Left lung (tissue), 14 donors: ENCODE measurements at places on chromosomes 12 and 14. TPM values are rescaled to one million over a fixed set of nuclear protein-coding genes. Genes with fewer than 3 reads are reported as not detected.
A peak's percentile ranks its signal among the peaks of the same experiment; 100 is the strongest.

Gene RNF31
- 53.6 TPM for polyA plus RNA-seq

DNA sequence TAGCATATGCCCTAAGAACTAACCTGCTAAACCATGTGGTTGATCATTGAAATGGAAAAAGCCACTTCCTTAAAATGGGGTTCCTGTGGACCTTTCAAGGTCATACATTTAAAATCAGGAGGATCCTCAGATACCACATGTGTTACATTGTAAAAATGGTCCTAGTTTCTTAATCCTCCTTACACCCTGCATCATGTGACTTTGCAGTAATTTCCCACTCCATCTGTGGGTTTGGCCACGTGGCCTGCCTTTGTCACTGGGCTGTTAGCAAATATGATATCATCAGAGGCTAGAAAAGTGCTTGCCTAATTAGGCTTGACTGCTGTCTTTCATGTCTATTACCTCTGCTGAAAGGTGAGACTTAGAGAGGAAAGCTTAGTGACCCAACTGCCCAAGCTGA is 70.7 kb downstream of the CMKLR1 start:
- DNase-seq = no peak

Gene OXA1L
- 153 TPM for polyA plus RNA-seq

DNA sequence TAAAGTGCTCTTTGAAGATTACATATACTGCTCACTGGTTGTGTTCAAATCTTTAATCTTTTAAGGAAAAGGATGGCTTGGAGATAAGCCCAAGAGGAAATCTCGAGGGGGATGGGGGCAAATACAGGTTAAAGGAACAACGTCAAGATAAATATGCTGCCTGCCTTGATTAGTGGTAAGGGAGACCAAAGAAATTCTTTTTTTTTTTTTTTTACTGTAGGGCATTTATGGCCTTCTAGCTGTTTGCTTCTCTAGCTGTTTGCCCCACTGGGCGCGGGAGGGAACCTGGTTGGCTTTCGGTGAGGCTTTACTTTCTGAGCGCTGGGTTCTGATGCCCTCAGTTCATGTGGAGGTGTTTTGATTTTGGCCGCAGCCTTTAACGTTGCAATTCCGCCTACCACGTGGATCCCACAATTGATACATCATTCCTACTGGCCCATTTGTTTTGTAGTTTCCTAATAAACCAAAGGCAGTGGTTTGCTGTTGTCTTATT is 5.7 kb downstream of the CCND2 start:
- DNase-seq = no peak

DNA sequence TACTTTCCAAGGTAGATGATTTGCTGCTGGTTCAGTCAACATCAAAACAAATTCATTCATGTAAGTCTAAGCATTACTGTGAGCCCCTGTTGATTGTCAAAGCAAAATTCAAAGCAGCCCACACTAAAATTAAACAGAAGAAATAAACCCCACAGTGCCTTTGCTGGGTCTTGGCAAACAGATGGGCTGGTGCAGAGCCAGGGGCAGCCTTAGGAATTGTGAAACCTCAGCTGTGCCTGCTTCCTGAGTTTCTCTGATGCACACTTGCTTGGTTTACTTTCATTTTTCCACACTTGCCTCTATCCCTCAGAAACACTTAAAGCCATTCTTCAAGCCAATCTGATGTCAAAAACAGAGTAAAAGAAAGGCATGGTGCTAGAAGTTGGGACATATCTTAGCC is 6.6 kb upstream of the PLEKHG7 start:
- no peak for DNase-seq

DNA sequence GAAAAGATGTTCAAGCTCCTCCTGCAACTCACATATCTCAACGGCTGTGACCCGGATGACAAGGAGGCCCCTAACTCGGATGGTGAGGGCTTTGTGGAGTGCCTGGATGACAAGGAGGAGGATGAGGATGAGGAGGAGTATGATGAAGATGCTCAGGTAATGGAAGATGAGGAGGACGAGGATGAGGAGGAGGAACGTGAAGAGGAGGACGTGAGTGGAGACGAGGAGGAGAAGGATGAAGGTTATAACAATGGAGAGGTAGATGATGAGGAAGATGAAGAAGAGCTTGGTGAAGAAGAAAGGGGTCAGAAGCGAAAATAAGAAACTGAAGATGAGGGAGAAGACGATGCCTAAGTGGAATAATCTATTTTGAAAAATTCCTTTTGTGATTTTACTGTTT is 702 bp downstream of the ANP32D start:
- DNase-seq = no peak

DNA sequence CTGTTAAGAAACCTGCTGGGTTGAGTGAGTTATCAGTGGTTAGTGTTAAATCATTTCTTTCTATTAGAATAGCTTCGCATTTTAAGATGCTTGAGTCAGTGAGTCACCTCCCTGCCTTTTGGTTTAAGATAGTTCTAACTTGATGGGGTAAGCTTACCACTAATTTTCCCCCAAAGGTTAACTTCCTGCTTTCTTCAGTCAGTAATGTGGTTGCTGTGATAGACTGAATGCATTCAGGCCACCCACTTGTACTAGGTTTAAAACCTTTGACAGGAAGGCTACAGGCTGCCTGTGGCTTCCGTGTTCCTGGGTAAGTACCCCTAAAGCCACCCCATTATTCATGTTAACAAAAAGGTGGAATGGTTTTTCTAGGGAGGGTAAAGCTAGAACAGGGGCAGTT is 25.3 kb downstream of the CLEC2A start:
- DNase-seq = no peak

GRCh38 chr12:107397890-107398500 is 287.6 kb upstream of the PWP1 start:
- DNase-seq = no peak

- peak; percentile 11 for DNase-seq
Measured at GRCh38 chr14:27506272-27506671, 908.4 kb upstream of the NOVA1 start.

GRCh38 chr14:22512106-22512814 is 76.8 kb downstream of the DAD1 start:
- no peak for DNase-seq

Gene YAF2
- polyA plus RNA-seq = 20.9 TPM

Gene ASCL1
- polyA plus RNA-seq = 2.8 TPM

GRCh38 chr12:13094367-13094766 is 9.1 kb downstream of the GSG1 start:
- DNase-seq = no peak

Gene PHC1
- polyA plus RNA-seq = 110 TPM

Gene CLEC4D
- 0.11 TPM for polyA plus RNA-seq

- DNase-seq = no peak
Measured at GRCh38 chr12:59084511-59085375, 164.4 kb upstream of the LRIG3 start.

DNA sequence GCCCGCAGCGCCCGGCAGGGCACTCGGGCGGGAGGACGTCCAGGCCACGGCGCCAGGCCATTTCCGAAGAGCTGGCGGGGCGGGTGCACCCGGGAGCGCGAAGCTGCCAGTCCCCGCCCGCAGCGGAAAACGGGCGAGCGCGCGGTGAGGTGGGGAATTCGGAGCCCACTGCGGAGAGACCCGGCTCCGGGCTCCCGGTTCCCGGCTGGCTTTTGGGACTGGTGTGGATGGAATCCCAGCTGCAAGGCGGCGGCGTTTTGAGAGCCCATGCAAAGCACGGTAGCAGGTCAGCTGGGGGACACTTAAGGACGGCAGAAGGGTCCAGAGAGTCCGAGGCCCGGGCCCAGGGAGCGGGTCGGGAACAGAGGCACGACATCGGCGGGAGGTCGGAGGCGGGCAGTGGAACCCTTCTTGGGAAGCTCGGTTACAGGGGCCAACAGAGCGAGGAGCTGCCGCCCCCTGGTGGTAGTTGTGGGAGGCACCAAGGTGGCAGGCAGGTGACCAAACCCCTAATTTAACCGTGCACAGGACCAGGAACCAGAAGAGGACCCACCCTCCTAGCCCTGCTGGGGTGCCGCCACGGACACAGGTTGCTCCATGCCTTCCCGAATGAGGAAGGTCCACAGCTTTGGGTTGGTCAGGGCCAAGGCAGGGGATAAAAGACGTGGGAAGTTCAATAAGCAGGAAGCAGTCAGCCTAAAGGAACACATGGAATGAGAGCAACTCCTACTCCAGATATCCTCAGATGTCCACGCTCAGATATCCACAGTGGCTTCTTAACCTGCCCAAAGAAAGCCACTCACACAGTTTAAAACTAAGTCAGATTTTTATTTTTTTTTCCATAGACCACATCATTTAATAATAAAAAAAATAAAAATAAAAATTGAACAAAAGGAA is 685 bp upstream of the CDH24 start:
- DNase-seq = peak; percentile 92

- DNase-seq = no peak
Measured at GRCh38 chr12:123858176-123858575, 96.1 kb downstream of the DNAH10 start.

Gene CD163
- 16.3 TPM for polyA plus RNA-seq

DNA sequence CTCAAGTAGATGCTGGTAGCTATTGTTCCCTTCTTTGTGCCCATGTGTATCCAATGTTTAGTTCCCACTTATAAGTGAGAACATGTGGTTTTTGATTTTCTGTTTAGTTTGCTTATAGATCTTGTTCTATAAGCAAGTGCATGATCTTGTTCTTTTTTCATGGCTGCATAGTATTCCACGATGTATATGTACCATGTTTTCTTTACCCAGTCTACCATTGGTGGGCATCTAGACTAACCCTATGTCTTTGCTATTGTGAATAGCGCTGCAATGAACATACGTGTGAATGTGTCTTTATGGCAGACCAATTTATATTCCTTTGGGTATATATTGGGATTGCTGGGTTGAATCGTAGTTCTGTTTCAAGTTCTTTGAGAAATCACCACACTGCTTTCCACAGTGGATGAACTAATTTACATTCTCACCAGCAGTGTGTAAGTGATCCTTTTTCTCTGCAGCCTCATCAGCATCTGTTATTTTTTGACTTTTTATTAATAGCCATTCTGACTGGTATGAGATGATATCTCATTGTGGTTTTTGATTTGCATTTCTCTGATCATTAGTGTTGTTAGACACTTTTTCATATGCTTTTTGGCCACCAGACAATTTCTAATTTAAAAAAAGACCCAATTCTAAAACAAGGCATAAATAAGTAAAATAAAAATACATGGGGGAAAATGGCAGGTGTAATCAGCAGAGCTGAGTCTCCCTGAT is 50.6 kb downstream of the CPM start:
- DNase-seq = no peak

- no peak for DNase-seq
Measured at GRCh38 chr12:88354691-88355090, 212.6 kb downstream of the TMTC3 start.

Gene GLIPR1L1
- 0.75 TPM for polyA plus RNA-seq

DNA sequence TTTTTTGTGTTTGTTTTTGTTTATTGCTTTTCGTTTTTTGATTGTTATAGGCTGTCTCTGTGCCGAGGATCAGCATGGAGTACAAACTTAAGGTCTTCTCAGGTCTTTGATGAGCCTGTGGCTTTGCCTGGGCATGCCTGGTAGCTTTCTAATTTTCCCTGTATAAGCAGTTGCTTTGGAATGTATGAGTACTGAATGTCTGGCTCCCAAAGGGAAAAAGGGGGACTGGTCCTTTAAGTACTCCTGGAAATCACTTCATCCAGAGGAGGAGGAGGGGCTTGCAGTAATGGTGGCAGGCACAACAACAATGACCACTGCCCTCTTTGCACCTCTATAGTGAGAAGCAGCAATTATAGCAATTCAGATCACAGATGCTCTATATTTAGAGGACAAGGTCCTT is 67.6 kb upstream of the TTC7B start:
- DNase-seq = no peak

Gene EPS8
- polyA plus RNA-seq = 29.0 TPM

DNA sequence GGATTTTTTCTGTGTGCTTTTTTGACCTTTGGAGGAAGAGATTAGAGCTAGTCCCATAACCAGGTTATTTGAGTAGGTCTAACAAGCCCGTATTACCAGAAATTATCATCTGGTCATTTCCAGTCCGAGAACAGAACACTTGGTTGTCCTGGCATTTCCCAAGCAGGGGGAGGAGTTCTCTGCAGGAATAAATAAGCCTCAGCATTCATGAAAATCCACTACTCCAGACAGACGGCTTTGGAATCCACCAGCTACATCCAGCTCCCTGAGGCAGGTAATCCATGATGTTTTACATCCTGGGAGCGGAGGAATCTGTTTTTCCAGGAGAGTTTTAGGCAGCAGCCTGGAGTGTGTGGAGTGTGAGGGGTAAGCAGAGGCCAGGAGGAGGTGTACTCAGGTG is at the start of gene SERPINA3:
TSS of gene SERPINA3 (plus strand) at position 218 of the 400 bp plus-strand sequence. CDS start 2,051 bp downstream, outside the sequence.
- DNase-seq = peak; percentile 24

GRCh38 chr12:61536525-61536924 is 723.7 kb upstream of the USP15 start:
- DNase-seq = no peak

DNA sequence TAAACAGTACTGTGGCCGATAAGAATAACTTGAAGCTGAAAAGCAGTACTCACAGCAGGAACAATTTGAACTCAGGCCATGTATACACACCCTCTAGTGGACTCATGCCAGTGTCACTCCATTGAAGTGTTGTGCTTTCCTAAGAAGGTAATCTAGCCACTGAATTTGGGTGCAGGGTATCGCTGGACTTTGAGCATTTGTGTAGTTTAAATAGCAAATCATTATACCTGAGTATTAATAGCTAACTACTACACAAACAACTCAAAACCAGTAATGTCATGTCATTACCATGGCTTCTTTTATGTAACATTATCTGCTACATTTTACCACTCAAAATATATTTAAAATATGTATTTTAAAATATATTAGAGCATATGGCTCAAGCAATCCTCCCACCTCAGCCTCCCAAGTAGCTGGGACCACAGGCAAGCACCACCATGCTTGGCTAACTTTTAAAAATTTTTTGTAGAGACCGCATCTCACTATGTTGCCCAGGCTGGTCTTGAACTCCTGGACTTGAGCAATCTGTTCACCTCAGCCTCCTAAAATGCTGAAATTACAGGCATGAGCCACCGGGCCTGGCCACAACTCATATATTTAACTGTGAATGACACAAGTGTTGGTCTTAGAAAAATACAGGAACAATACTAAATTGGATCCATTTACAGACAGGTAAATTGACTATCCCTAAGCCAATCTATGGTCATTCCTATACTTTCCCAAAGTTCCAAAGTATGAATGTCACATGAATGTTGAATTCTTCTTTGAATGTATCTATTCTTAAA is 25.6 kb upstream of the ARID4A start:
- no peak for DNase-seq

GRCh38 chr14:50944647-50945413 is 547 bp upstream of the PYGL start:
- DNase-seq = peak; percentile 42

DNA sequence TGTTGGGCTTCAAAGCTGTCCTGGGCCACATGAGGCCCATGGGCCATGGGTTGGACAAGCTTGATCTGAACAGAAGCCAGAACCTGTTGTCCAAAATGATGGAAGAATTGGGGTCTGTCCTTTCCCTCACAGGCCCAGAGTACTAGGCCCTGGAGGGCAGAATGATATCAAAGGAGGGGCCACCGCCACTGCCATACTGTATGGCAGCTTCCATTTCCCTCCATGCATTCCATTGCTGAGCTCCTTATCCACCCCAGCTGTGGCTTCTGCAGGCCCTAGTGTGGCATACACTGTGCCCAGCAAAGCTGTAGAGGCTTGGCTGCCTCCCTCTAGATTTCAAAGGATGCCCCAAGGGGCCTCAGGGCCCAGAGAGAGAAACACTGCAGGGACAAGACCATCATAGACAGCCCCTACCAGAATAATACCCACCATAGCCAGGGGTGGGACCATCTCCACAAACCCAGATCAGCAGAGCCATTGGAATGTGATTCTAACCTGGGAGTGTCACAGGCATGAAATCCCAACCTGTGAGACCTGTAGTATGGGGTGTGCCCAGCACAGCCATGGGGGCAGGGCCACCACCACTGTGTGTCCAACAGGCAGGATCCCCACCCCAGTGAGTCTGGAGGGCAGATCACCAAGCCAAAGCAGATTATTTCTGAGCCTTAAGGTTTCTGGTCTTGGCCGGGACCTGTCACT is 61.4 kb upstream of the BEGAIN start:
- no peak for DNase-seq

Gene RGS6
- 4.1 TPM for polyA plus RNA-seq
